ENCODE measurements at places on chromosomes 13 and 19. TPM values are rescaled to one million over a fixed set of nuclear protein-coding genes. Genes with fewer than 3 reads are reported as not detected.

CALR3 gene
- not detected for total RNA-seq

GEMIN7 gene
- total RNA-seq, result 42.0 TPM

IFNL4 gene
- total RNA-seq, result not detected

ZNF223 gene
- total RNA-seq, result 7.5 TPM

CYP2A6 gene
- not detected for total RNA-seq
